ENCODE measurements at places on chromosomes 4 and X.

DNA sequence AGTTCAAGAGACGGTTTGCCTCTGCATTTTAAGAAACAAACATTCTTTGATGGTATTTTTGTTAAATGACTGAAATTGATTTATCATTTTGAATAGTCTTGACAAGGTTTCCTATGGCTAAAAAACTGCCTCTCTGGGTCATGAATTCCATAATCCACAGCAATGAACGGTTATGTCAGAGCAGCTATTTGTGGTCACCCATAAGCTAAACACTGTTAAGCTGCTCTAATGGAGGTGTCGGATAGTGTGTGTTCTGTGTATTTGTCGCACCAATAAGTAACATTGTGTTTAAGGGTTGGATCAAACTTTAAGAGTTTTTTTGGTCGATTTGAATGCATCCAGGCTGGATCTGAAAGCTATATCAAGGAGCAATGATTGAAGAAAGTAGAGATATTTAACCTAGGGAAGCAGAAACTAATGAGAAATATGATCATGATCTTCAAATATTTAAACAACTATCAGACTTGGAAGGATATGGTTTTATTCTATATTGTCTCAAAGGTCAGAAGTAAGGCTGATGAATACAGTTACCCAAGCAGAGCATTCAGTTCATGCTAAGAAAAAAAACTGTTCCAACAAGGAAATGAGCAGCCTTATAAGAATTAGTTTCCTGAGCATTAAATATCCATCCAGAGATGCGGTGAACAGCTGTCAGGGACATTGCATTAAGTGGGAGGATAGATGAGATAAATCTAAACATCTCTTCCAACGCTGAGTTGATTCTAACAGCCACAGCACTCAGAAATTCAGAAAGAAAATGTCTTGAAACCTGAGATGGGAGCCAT is 232.3 kb upstream of the RPS6KA3 start:
- DNase-seq = no peak

GRCh38 chr4:188002323-188002722 is 6.8 kb downstream of the ZFP42 start:
- DNase-seq = no peak

- DNase-seq = no peak
These were observed 64.1 kb upstream of the ATXN3L start for GRCh38 chrX:13383907-13384306.

- DNase-seq = peak; percentile 79
These were observed 88.4 kb downstream of the ZXDA start for GRCh38 chrX:57821703-57822387.

GRCh38 chr4:6337331-6337935 is 67.8 kb downstream of the WFS1 start:
- no peak for DNase-seq

- DNase-seq = no peak
These were observed 38.7 kb downstream of the ARHGEF9 start for GRCh38 chrX:63746278-63746677.

Measured in NAMALWA (cell line).